CD4-positive, alpha-beta T cell treated with Interleukin-4 for 4 hours (primary cell): ENCODE measurements at places on chromosomes 7 and 10.

DNA sequence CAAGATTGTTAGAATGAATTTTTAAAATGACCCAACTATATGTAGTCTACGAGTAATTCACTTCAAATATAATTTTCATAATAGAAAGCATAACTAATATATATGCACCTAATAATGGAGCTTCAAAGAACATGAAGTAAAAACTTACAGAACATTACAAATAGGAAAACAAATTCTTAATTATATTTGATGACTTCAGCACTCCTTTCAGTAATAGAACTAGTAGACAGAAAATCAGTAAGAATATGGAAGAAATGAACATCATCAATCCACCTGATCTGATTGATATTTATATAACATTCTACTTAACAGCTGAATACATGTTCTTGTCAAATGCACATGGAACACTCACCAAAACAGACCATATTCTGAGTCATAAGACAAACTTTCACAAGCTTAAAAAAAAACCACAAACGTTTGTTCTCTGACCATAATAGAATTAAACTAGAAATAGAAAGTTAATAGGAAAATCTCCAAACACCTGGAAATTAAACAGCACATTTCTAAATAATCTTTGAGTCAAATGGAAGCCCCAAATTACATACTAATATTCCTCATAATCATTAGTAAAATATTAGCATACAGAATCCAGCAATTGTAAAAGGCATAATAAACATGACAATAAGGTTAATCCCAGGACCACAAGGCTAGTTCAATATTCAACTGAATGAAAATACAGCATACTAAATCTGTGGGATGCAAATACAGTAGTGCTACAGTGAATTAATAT, 48.0 kb downstream of the BRAF start:
- DNase-seq: peak; percentile 37

- DNase-seq: no peak
Observed at GRCh38 chr7:151845412-151846205, 31.3 kb downstream of the PRKAG2 start.

- no peak for DNase-seq
Observed at GRCh38 chr10:70780370-70780760, 4.8 kb downstream of the TBATA start.

DNA sequence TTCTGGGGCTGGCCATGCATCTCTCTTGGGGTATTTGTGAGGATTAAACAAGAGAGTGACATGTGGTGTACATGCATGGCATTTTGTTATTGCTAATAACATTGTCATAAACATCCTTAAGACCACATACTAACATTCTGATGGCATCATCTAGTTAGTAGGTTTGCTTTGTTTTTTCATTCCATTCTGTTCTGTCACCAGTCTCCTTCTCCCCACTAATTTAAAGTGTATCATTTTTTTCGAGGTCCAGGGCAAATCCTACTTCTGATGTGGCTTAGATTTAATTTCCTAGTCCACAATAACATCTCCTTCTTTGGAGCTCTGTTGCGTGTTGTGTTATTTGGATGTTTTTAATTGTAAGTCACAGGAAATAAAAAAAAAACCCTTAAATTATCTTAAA, 248.1 kb downstream of the LRMDA start:
- no peak for DNase-seq

DNA sequence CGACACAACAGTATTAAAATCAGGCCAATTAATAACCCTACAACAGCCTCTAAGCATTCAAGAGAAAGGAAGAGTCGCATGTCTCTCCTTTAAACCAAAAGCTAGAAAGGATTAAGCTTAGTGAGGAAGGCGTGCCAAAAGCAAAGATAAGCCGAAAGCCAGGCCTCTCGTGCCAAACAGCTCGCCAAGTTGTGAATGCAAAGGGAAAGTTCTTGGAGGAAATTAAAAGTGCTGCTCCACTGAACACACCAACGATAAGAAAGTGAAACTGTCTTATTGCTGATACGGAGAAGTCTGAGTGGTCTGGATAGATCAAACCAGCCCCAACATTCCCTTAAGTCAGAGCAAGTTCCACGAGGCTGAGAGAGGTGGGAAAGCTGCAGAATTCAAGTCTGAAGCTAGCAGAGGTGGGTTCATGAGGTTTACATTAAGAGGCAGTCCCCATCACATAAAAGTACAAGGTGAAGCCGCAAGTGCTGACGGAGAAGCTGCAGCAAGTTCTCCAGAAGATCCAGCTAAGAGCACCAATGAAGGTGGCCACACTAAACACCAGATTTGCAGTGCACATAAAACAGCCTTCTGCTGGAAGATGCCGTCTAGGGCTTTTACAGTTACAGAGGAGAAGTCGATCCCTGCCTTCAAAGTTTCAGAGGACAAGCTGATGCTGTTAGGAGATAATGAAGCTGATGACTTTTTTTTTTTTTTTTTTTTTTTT, 194.8 kb downstream of the MAD1L1 start:
- peak; percentile 30 for DNase-seq

DNA sequence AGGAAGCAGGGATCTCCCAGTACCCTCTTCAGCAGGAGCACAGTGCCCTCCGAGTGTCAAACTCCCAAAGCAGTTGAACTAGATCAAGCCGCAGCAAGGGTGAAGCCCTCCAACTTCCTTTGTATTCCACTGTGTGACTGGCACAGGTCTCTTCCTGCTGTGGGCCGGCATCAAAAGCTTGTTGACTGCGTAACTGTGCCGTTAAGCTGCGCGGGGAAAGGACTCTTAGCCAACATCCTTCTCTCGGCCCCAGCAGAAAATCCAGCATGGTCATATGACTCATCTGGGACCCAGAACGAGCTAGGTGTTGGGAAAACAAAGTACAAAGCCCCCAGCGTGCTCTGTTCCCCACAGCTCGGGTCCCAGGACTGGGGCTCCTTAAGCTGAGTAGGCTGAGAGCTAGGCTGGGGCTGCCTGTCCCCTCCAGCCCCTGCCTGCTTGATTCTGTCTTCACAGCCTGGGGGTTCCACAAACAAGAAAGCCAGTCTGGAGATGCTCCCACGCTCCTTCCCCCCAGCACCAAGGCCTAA, 52.2 kb downstream of the COL17A1 start:
- no peak for DNase-seq

GRCh38 chr7:66426996-66427395, 201.7 kb upstream of the KCTD7 start:
- no peak for DNase-seq

GRCh38 chr10:50552771-50553535, 70.8 kb downstream of the SGMS1 start:
- peak; percentile 59 for DNase-seq

DNA sequence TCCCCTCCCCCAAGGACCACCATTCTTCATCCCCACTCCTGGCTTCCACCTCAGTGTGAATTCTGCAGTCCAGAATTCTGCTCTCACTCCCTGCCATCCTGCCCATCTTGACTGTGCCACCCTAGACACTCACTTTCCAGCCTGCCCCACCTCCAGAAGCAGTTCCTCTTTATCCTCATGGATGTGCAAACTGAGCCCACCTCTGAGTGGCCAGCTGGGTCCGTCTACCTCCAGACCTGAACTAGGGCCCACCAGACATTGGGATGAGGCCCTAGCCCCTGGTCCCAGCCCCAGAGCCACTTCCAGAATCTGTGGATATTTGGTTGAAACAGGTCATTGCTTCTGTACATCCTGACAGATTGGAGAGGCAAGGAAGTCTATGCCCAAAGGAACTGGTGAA, 58.5 kb downstream of the GRID1 start:
- DNase-seq: no peak

DNA sequence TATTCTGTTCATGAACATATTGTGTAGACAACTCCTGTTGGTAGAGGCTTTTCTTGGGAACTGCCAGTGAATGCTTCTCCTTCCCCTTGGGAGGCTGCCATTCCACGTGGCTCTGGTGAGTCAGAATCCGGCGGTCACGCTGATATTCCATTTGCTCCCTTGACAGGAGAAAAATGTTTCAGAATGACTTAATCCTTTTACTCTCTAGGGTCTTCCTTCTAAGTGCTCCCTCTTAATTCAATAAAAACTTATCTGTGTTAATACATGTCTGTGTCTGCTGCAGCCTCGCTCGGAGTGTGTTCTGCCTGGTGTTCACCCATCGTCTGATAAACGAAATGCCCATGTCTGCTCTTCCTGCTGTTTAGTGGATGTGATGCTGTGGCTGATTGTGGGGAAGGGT, 278.6 kb downstream of the ARHGAP12 start:
- DNase-seq: no peak

- no peak for DNase-seq
Observed at GRCh38 chr7:139182363-139182762, 48.7 kb upstream of the UBN2 start.

- no peak for DNase-seq
Observed at GRCh38 chr10:76651154-76651553, 986.5 kb downstream of the KCNMA1 start.

GRCh38 chr7:88233828-88234227, 14.0 kb upstream of the SRI start:
- DNase-seq: no peak

- no peak for DNase-seq
Observed at GRCh38 chr7:106165337-106165736, 53.2 kb upstream of the SYPL1 start.

DNA sequence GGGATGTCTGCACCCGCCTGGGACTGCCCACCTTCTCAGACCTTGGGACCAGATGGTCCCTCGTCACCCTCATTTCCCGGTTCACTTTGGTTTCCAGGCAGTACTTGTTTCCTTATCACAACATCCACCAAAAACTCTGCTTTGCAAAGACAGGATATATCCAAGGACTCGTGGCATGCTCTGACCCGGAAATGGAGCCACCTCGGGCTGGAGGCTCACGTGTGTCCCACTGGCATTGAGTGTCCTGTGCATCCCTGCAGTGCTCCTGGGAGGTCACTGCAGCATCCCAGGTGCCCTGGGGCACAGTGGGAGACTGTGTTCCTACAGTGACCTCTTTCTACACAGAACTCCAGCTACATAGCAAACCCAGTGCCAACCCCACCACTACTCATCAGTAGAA, 611.9 kb upstream of the FOXK1 start:
- DNase-seq: no peak

DNA sequence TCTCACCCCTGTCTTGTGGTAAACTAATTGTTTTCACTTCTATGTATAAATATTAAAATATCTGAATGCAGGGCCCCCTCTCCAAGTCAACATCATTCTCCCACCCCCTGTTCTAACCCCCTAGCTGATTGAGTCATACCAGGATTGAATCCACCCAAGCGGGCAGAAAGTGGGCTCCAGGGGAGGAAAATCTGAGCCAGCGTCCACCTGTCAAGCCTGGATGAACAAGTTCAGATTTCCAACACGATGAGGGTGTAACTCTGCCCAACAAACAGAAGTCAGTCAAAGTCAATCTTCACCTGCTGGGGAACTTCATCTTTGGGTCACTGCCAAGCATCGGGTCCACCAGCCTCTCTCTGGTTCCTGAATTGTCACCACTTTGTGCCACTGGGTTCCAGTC, 162.9 kb upstream of the CELF2 start:
- DNase-seq: no peak

DNA sequence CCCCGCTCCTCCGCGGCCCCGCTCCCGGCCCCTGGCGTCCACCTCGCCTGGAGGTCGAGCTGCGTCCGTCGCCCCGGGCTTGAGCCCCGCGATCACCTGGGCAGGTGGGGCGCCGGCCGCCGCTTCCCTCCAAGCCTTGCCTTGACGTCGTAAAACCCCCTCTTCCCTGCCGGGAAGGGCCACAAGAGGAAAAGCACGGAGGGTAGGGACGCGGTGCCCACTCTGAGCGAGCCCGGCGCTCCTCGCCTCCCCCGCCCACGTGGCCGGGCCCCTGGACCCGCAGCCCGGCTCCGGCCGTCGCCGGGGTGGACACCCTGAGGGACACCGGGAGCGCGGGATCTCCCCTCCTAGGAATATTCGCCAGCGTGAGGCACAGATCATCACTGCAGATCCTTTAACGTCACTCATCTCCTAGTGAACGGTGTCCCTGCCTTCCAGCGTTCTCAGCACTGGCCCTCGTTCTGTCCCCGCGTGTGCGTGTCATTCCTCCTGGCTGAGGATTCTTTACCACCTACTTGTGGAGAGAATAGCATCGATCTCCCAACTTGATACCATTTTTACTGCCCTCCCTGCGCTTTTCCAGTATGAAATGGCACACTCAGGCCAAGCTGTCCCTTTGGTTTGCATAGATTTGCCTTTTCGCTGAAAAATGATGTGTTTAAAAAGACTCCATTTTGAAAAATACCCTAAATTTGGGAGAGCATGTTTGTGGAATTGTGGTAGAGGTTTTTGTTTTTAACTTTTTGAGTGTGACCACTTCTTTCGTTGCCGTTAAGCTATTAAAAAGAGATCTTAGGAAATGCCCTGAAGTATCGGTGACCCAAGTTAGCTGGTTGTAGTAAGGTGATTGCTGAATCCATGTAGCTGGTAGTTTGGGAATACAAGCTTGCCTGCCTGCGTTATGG, 649 bp downstream of the ACTR3B start:
- DNase-seq: no peak

DNA sequence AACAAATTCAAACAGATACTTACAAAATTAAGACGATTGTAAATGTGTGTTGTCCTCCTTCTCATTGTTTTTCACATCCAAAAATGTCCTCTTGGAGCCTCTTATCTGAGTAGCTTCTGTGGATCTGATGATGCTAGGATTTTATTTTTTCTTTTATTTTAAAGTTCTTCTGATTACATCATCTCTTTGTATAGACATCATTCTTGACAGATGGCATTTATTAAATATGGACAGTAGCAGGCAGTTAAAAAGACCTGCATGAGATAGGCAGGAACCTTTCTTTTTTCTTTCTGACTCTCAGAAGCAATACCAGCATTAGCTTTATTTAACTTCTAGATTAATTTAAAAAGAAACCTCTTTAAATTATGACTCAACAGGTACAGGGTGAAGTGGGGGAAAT, at the start of gene RPA3:
TSS of gene RPA3 (minus strand) at position 116 of the 400 bp plus-strand sequence. CDS start 78,189 bp downstream, outside the sequence.
- DNase-seq: no peak

- peak; percentile 43 for DNase-seq
Observed at GRCh38 chr10:43231523-43232078, 35.3 kb downstream of the RASGEF1A start.

GRCh38 chr10:101218351-101219138, 10.7 kb downstream of the LBX1 start:
- no peak for DNase-seq

GRCh38 chr7:151796091-151796870, 80.6 kb downstream of the PRKAG2 start:
- peak; percentile 9 for DNase-seq

DNA sequence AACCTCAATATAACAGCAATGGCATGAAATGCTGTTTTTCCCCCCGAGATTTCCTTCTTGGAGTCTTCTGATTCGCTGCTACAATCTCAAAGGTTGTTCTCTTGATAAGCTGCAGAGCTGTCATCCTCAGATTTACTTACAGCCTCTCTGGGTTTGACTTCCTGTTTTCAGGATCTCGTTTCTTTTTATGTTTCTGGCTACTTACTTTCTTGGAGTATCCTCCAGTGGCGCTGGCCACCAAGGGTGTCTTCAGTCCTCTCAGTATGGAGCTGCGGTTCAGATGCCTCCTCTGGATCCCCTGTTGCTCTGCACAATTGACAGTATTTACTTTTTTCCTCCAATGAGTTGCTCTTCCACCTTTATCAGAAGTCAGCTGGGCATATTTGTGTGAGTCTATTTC, 152.0 kb upstream of the TMEM72 start:
- no peak for DNase-seq

GRCh38 chr10:112374724-112375541, 1.0 kb downstream of the ACSL5 start:
- DNase-seq: peak; percentile 33
